ENCODE measurements at places on chromosomes 12 and 14.

GRCh38 chr12:109462868-109463692, 14.0 kb downstream of the KCTD10 start:
- DNase-seq, result no peak

GRCh38 chr14:80315681-80316080, 104.4 kb upstream of the DIO2 start:
- DNase-seq, result no peak

- no peak for DNase-seq
Observed at GRCh38 chr14:34548472-34548981, 9.0 kb upstream of the EAPP start.

- no peak for DNase-seq
Observed at GRCh38 chr12:116421785-116422538, 137.2 kb upstream of the MAP1LC3B2 start.

DNA sequence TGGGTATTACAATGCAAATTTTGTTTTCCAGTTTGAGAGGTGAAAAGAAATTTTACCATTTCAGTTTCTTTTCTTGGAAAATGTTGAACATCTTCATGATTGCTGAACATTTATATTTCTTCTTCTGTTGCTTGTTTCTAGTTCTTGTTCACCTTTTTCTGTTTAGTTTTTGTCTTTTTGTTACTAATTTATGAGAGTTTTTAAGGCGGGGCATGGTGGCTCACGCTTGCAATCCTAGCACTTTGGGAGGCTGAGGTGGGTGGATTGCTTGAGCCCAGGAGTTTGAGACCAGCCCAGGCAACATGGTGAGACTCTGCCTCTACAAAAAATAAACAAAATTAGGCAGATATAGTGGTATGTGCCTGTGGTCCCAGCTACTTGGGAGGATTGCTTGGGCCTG, 10.7 kb downstream of the KIF5A start:
- DNase-seq, result no peak

DNA sequence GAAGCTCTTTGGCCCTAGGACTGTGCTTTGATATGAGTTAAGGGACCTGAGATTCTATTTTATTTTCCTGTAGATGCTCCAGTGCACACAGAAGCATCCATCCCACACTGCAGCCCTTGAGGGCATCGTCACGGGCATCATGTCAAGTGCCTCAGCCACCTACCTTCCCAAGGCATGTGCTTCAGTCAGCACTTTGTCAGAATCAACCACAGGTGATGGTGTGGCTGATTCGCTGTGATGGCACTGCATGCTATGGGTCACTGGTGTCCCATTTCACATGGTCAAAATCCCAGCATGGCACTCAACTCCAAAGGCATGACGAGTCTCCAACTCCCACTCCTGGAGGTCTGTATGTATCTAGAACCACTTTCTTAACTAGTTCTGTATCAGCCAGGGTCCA, 100.8 kb downstream of the AACS start:
- no peak for DNase-seq

GRCh38 chr14:51859131-51859530, 1.3 kb upstream of the GNG2 start:
- no peak for DNase-seq

DNA sequence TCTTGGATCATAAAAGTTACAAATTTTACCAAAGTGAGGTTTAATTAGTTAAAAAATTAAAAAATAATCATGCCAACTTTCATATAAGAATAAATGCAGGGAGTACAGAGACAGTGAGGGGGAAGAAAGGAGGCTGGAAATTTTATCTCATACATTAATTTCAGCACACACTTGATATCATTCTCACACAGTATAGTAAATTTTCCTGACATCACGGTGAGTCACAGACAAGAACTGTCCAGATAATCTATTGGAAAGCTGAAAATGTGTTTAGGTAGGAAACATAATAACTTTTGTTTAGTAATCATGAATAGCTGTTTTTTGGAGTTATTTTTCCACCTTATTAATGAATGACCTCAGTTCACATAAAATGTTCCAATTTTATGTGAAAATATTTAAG, 1204.8 kb downstream of the GALC start:
- no peak for DNase-seq

GRCh38 chr14:53047307-53048069, 96.6 kb upstream of the FERMT2 start:
- DNase-seq, result no peak

GRCh38 chr12:87783467-87783866, 245.7 kb downstream of the C12orf50 start:
- no peak for DNase-seq

DNA sequence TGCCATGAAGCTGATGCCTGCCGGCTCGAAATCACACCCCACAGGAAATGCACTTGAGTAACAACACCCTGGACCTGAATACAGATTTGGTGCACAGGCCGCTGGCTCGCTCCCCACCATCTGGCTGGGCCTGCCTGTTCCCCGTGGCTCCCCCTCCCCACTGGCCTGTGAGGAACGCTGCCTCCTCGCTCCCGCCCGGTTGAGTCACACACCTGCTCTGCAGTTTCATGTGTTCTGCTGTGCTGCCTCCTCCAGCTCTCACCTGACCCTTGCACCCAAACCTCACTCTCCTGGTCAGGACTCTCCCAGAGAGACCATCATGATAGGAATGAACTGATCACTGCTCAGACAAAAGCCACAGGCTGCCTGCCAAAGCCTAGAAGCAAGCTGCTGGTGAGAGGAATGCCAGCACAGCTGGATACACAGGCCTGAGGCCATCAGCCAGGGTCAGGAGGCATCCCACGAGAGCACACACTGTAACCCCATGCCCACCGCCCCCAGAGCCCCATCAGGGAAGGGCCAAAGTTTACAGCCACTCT, 3.8 kb upstream of the SIVA1 start:
- DNase-seq, result no peak

DNA sequence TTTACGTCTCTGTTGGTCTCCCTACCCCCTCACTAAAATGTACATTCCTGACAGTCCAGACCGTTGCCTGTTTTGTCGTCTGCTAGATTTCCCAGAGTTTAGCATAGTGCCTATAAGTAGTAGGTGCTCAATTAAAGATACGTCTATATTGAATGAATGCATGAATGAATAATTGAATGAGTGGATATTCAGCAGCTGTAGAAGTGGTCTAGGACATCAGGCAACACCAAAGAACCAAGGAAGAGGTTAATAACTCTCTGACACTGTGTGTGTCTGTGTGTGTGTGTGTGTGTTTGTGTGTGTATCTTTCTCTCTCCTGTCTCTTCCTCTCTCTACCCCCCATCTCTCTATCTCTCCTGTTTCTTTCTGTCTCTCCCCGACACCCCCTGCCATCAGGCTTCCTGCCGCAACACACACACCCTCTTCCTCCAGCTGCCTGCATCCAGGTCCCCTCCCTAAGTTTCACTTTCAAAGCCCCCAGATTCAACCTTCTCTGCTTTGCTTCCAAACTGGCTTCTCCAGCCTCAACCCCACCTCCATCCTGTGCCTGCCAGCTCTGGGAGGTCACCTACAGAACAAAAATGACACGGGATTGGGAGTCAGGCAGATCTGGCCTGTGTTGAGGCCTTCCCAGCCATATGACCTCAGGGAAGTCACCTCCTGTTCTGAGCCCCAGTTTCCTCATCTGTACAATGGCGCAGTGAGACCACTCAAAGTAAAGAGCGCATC, 119.9 kb upstream of the NCOR2 start:
- no peak for DNase-seq

- no peak for DNase-seq
Observed at GRCh38 chr12:109387425-109388166, 39.9 kb downstream of the MYO1H start.

DNA sequence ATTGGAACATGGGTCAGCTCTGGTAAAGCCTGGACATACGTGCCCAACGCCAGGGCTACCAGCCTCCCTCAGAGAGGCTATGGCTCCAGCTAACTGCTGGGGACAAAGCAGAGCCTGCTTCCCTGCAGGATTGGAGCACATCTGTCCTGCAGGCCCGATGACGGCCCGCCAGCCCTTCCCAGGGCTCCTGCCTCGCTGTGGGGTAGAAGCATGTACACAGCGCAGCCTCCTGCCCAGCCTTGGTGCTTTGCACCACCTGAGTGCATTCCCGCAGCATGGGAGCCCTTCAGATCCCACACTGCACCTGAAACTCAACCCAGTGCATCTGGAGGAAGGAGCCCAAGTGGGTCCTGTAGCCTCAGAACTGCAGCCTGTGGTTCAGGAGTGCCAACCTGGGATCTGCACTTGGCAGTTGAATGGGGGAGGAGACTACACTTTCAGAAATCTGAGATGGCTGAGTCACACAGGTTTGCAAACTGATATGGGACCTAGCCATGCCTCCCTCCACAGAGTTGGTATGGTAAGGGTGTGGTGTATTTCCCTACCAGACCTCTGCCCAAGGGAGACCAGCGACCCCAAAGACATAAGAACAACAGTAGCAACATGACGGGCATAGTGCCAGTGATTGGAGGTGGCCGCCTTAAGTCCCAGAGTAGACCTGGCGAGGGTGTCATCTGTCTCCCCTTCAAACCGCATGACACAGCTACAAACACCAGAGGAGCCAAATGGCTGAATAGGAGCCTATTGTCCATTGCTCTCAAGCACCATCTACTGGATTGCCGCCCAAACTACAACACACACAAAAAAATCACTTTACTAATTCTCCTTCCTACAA, 273.9 kb upstream of the MIS18BP1 start:
- DNase-seq, result no peak

DNA sequence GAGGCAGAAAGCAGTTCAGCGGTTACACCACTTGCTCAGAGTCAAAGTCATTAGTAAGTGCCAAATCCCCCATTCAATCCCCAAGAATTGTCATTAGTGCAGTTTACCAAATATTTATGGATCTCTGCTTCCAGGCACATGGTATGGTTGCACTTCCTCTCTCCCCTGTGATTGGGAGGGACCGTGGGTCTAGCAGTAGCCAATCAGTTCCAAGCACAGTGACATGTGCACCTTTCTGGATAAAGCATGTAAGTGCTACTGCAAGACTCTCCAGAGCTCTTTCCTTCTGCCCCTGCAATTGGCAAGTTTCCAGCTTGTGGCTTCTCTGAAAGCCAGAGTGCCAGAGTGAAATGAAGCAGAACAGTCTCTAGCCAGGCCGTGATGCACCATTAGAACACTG, 85.3 kb upstream of the FLRT2 start:
- DNase-seq, result no peak

DNA sequence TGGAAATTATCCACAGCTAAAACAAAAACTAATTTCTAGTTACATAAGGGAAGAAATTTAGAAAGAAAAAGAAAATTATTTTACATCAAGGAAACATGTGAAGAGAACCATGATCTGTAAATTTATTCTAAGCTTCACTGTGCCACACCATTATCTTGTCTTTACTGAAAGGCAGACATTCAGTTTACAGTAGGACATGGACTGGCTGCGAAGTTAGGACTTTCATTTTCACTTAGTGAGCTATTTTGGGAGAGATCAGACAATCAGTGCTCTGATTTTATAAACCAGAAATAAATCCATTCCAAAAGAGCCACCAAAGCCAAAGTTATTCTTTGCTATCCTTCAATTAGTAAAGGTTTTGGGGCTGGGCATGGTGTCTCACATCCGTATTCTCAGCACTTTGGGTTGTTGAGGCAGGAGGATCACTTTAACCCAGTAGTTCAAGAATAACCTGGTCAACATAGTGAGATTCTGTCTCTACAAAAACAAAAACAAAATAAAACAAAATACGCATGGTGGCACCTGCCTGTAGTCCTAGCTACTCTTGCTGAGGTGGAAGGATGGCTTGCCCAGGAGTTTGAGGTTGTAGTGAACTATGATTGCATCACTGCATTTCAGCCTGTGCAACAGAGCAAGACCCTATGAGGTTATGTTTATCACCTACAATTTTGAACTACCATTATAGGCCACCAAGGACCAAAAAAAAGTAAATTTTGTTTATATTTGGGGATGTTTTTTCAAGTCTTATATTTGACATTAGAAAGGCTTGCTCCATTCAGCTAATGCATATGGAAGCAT, 1084.8 kb upstream of the ATXN7L3B start:
- DNase-seq, result no peak

- DNase-seq, result no peak
Observed at GRCh38 chr12:132046561-132046960, 96.8 kb downstream of the EP400 start.

DNA sequence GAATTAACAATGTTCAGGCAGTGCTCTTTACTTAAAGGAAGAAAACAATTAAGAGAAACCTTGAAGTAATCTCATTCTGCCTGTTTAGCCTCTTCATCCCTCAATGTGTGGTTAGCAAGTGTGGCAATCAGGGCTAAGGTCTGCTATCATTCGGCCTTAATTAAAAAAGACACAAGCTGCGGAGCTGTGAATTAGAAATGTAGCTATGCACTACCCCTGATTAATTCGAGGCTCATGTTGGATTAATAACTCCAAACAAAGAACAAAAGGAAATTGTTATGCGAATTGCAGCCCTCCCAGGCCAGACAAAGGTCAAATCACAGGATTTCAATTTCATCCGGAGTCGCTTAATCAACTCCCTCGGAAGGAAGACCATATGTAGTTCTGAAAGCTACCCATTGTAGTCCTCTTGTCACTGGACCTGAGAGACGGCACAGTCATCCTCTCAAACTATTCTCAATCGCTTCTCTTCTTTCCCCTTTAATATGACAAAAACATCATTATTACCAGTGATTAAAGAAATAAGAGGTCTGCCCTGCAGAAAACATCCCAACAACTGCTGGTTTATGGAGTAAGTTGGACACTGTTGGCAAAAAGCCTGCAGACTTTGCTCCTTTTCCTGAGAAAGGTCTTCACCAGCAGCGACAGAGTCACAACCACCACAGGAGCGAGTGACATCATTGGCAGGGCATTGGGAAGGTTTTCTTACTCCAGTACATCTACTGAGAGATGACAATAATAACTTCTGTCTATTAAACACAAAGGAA, 71.1 kb upstream of the SOX5 start:
- no peak for DNase-seq

DNA sequence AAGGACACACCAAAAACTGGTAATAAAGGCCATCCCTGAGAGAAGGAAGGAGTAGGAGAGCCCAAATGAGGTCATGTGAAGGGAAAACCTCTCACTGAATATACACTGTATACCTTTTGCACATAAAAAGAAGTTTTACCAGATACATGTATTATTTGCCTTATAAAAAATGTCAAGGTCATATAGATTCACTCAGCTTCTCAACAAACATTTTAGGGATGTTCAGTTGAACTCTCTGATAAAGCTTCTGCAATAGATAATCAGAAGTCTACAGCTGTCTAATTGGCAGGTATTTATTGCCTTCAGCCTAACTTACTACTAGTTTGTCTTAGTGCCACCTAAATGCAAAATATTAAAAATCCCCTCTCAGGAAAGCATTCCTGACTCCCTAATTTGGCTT, 8.7 kb downstream of the SLC11A2 start:
- DNase-seq, result no peak

DNA sequence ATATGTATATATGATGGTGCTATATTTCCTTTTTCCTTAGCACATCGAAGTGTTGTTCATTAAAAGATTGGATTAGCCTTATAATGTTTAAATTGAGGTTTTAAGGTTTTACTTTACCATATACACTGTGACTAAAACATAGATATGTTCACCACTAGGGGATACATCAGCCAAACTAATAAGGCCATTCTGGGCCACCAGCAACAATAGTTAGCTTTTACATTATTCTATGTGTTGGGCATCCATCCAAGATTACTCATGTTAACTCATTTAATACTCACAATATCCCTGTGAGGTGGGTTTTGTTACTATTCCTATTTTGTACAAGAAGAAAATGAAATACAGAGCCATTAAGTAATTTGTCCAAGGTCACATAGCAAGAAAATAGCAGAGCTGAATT, 202.6 kb upstream of the AVPR1A start:
- no peak for DNase-seq

GRCh38 chr14:60189923-60190840, 25.0 kb upstream of the DHRS7 start:
- DNase-seq, result no peak

- no peak for DNase-seq
Observed at GRCh38 chr12:123478069-123478468, 20.1 kb downstream of the SNRNP35 start.
